Stimulated activated naive CD8-positive, alpha-beta T cell treated with anti-CD3 and anti-CD28 coated beads, Interleukin-15, amount 100 ng/mL, for 72 hours (primary cell): ENCODE measurements at places on chromosomes 2 and 18.

GRCh38 chr2:1642993-1643619 lies 101.2 kb downstream of the PXDN start:
- no peak for DNase-seq

GRCh38 chr2:79876430-79876829 lies 363.6 kb downstream of the CTNNA2 start:
- no peak for DNase-seq

GRCh38 chr2:109337221-109337620 lies 208.2 kb downstream of the SH3RF3 start:
- no peak for DNase-seq

- no peak for DNase-seq
Observed at GRCh38 chr2:49901202-49902065, 747.1 kb upstream of the FSHR start.

DNA sequence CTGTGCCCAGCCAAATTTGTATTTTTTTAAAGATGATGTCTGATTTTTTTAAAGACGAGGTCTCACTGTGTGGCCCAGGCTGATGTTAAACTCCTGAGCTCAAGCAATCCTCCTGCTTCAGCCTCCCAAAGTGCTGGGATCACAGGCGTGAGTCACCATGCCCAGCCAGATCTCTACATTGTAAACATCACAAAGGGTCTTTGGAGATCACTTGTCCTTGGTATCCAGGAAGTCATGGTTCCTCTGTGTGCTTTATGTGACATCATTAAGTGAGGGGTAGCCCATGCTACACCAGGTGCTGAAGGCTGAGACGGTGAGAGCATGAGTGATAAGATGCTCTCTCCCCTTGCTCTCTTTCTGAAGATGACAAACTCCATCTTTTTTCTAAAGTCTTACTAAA lies 7.0 kb upstream of the NUP35 start:
- no peak for DNase-seq

DNA sequence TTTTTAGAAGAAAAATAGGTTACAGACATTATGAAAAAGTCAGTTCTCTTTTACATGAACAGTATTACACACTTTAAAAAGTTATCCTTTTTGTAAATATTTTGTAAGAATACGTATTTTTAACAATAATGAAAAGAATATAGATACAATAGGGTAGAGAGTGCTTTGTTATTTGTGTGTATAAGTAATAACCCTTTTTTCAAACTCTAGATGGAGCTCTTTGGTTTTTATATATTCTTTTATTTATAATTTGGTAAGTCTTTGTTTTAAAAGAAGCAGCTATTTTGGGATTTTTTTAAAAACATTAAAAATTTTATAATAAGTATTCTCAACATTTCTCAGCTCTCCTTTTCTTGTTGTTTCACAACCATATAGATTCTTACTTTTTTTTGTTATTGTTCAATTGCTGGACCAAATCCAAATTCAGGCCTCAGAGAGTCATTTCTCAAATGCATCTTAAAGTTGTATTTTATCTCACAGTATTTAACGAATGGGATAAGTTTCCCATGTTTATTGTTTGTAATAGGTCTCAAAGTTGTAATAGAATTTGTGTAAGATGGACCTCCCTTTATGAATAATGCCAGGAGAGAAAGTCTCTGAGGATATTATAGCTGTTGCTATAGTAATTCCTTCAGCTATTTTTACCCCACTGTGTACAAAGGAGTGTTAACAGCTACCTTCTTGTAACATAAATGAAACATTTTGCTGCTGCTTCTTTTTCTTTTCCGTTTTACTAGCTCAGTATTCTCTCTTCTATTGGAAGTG lies 46.4 kb downstream of the ACYP2 start:
- DNase-seq = no peak

- DNase-seq = no peak
Observed at GRCh38 chr2:104944495-104944894, 90.6 kb downstream of the POU3F3 start.

DNA sequence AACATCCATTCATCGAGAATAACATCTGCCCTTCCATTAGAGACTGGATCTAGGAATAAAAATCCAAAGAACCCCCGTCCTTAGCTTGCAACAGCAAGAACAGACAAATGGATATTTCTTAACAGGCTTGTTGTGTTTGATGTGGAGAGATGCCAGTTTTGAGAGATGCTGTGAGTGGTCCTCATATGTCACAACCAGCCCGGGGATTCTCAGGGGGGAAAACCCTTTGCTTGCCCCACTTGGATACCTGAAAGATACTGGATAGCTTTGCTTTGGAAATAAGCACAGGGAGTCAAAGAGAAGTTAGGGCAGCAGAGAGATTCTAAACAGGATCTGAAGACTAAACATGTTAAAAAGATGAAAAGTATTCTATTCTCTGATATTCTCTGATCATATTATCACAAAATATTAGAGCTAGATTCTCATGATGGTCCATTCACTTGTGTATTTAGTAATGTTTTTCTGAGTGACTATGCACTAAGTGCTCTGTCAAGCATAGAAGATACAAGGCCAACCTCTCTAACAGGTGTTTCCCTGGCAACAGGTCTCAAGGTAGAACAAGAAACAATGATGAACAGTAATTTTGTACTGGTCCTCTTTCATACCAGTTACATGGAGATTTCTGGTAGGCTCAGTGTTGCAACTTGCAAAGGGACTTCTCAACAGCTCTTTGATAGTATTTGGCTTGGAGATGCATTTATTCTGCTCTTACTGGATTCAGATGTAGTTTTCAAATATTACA lies 348.2 kb downstream of the MYCN start:
- DNase-seq = no peak

GRCh38 chr2:68607837-68608236 lies 35.5 kb upstream of the PROKR1 start:
- DNase-seq = no peak

- no peak for DNase-seq
Observed at GRCh38 chr18:58025733-58026132, 18.3 kb upstream of the NEDD4L start.

GRCh38 chr2:54709336-54709809 lies 14.1 kb upstream of the EML6 start:
- DNase-seq = peak; percentile 28

GRCh38 chr18:34098109-34098508 lies 126.6 kb downstream of the NOL4 start:
- no peak for DNase-seq

DNA sequence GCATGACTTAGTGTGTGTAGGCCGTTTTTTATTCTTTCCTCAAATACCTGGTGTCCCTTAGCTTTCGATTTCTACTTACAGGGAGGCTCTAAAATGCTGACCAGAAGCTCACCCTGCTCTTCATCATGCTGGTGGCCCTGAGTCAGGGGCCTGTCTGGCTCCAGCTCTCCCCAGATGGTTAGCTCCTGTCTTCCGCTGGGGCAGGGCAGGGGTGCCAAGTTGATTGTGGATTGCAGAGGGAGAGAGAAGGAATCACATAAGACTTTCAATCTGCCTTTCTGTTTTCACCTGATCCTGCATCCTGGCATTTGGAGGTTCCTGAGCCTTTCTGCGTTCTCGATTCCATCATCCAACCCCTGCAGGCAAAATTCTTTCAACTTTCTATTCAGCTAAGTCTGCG lies 4.2 kb downstream of the CIB4 start:
- no peak for DNase-seq

DNA sequence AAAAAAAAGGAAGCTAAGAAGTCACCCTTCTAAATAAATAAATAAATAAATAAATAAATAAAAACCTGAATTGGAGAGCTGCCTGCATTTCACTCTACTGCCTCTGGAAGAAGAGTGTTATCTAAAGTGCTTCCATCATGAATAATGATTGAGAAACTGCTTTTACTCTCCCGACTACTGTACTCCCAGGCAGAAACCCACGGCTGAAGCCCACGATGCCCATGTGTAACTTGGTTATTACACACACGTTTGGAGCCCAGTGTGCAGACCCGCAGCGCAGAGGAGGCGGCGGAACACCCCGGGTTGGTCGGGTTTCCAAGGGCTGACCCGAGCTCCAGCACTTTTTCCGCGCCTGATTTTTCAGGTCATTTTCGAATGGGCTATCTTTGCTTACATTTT lies 697 bp upstream of the SPATS2L start:
- peak; percentile 3 for DNase-seq

DNA sequence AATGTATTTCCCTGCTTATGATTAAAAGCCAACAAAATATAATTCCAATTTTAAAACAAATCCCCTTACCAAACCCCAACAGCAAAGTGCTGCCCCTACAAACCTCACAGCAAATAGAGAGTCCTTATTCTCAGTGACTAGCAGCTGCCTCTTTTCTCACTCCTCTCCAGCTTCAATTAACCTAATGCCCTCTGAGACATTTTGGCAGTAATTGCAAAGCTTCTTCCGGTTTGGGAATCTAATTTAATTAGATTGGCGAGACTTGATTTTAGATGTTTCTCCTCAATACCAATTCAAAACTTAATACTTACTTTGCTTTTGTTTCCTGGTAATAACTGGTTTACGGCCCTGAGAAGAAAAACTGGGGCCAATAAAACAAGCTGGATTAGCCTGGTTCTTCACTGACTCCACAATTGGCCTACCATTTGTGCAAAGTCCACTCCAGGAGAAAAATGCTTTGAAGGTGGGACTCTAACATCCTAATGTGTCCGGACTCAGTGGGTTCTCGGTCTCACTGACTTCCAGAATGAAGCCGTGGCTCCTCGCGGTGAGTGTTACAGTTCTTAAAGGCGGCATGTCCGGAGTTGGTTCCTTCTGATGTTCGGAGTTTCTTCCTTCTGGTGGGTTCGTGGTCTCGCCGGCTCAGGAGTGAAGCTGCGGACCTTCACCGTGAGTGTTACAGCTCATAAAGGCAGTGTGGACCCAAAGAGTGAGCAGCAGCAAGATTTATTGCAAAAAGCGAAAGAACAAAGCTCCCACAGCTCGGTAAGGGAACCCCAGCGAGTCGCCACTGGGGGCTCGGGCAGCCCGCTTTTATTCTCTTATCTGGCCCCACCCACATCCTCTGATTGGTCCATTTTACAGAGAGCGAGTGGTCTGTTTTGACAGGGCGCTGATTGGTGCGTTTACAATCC lies 52.8 kb downstream of the SLC35F5 start:
- DNase-seq = no peak

DNA sequence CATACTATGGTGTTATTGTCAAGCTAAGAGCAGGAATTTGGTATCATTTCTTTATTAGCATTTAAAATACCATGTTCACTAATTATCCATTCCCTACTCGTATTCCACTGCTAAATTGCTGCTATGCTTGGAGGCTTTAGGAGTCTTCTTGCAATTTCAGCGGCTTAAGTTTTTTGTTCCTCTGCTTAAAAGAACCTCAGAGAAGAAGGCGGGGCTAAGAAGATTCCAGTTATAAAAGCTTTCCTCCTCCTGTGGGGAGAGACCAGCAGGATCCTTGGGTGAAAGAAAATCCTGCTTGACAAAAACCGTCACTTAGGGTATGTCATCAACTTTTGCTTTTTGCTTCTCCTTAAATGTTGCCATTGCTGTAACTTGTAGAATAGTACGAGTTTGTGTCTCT lies at the start of gene TRPM8:
Gene TRPM8 (plus strand): TSS at position 258 of the 400 bp plus-strand sequence. CDS start 9,165 bp downstream, outside the sequence.
- DNase-seq = no peak

DNA sequence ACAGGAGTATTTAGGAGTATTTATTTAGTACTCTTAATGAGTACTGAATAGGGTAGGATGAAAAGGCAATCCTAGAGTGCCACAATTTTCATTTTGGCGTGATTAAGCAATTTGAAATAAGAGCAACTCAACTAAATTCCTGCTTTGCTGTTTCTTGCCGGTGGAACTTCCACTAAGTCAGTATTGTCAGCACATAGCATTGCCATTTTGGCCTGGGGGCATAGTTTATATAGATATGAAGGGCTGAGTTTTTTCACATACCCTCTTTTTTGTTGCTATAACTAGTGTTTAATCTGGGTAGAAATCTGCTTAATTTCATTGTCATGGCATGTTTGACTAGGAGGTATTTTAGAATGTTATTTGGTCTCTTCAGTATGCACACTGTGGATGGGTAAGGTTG lies 1.9 kb downstream of the GTF2A1L start:
- DNase-seq = no peak

- DNase-seq = peak; percentile 50
Observed at GRCh38 chr2:100554798-100555407, 7.9 kb upstream of the PDCL3 start.

GRCh38 chr2:133802409-133803039 lies 234.3 kb upstream of the NCKAP5 start:
- no peak for DNase-seq
